ENCODE measurements at places on chromosomes 6 and 20. TPM values are rescaled to one million over a fixed set of nuclear protein-coding genes. Genes with fewer than 3 reads are reported as not detected.

DNA sequence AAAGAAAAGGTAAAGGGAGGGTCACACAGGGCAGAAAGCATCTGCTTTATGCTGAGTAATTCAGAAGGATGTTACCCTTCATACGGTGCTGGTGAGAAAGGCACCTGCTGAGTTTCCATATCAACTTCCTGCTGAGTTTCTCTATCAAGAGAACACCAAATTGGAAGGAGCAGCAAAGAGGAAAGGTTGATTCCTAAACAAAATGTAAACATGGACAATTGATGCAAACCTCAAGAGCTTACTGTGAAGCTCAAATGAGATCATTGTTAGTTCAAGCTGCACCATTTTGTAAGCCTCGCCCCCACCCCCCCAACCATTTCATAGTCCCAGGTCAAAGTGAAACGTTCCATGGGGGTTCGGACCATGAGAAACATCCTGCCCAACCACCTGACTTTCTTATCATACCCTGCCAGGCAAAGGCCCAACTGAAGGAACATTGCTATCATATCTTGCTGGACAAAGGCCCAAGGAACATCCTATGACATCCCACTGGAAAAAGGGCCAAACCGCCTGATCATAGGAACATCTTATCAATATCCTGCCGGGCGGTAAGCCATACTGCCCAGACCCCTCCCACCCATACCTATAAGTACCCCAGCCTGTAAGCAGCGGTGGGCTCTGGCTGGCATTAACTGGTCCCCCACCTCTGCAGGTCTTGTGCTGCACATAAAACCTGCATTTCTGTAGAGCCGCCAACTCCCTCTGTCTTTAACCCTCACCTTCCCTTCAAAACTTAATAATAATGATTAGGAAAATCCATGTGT, 171.6 kb downstream of the UBE3D start:
- no peaks in the 10 kb centered on the region for H3K27me3 ChIP-seq
- H3K27ac ChIP-seq, result no peak overlapping the region
- H3K36me3 ChIP-seq, result no peaks in the 10 kb centered on the region
- no peaks in the 10 kb centered on the region for H3K4me1 ChIP-seq

DNA sequence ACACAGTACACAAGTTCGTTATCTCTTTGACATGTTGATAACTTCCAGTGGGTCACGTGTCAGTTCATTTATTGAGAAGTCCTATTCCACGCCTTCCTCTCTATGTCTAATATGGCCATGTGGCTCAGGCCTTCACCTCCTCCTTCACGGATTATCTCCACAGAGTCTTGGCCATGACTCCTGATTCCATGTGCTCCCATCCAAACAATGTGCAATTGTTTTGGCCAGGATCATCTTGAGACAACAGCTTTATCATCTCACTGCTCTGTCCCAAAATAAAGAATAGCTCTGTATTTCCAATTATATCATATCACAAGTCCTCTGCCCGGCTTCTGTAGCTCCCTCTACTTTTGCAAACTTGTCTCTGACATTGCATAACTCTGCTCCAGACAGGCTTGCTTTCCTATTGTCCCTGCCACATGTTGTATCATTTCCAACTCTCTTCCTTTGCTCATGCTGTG, 11.1 kb upstream of the TXNDC5 start:
- no peaks in the 10 kb centered on the region for H3K27me3 ChIP-seq
- no peak overlapping the region for H3K27ac ChIP-seq
- no peaks in the 10 kb centered on the region for H3K4me1 ChIP-seq

DNA sequence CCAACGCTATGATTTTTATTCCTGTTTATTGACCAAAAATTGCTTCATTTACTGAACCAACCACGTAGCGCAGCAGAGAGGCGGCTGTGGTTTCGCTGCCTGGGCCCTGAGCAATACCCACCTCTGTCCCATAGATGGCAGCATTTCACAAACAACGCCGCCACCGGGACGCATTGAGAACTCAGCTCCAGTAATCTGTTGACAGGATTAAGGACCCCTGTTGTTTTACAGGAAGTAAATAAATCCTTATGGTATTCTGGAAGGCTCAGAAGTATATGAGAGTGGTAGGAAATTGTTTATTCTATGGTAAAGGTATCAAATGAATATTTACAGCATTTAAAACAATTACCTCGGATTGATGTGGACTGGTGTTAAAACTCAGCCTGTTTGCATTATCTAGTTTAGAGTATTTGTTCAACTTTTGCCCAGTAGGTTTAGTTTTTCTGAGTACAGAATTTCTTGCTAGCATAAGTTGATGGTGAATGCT, 547.9 kb upstream of the SLC35B3 start:
- H3K27ac ChIP-seq, result no peak overlapping the region
- H3K36me3 ChIP-seq, result no peaks in the 10 kb centered on the region
- no peak overlapping the region for H3K4me3 ChIP-seq
- no peaks in the 10 kb centered on the region for H3K27me3 ChIP-seq
- DNase-seq, result peak; percentile 41

- no peaks in the 10 kb centered on the region for H3K27me3 ChIP-seq
- H3K36me3 ChIP-seq, result peaks cover 40% of the 10 kb centered on the region
- H3K4me1 ChIP-seq, result peaks cover 22% of the 10 kb centered on the region
- H3K4me3 ChIP-seq, result peak overlapping the region; percentile 79
These were observed 1.6 kb downstream of the SLC44A4 start for GRCh38 chr6:31877125-31877650.

DNA sequence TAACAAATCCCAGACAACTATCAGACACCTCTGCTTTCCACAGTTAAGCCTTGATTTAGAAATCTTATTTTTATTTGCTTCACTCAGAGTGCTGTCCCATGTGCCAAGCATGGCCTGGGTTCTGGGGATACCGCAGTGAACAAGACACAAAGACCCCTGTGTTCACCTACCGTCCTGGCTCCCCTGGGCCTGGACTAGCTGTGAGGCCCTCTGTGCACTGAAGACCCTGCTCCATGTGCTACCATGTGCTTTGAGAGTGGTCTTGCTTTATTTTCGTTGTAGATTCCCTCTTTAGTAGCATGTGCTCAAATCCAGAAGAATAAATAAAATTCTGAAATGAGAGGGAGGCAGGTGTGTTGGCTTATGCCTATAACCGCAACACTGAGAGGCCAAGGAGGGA, 22.5 kb downstream of the SUMO4 start:
- DNase-seq, result no peak
- H3K36me3 ChIP-seq, result no peaks in the 10 kb centered on the region
- H3K4me1 ChIP-seq, result no peaks in the 10 kb centered on the region
- H3K27me3 ChIP-seq, result no peaks in the 10 kb centered on the region
- no peak overlapping the region for H3K27ac ChIP-seq

DNA sequence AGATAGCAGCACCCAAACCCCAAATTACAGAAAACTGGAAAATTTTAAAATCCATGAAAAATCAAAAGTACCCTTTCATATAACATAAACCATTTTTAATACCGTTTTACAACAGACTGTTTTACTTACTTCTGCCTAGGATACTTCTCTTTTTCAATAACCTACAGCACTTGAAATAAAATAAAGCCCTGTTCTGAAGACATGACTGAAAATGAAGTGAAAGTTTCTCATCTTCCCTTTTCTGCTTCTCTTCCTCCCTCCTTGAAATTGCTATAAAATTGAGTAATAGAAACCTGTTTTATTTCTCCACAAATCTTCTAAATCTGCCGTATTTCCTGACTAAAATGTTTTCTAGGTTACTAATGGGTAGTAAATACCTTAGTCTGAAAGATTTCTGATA, 20.3 kb downstream of the MMS22L start:
- H3K4me1 ChIP-seq, result no peaks in the 10 kb centered on the region
- H3K36me3 ChIP-seq, result peaks cover 21% of the 10 kb centered on the region
- H3K4me3 ChIP-seq, result no peak overlapping the region
- no peaks in the 10 kb centered on the region for H3K27me3 ChIP-seq

- no peaks in the 10 kb centered on the region for H3K27me3 ChIP-seq
- H3K4me1 ChIP-seq, result no peaks in the 10 kb centered on the region
- DNase-seq, result no peak
- H3K4me3 ChIP-seq, result no peak overlapping the region
These were observed 164.4 kb upstream of the PRDM1 start for GRCh38 chr6:105921781-105922180.

DNA sequence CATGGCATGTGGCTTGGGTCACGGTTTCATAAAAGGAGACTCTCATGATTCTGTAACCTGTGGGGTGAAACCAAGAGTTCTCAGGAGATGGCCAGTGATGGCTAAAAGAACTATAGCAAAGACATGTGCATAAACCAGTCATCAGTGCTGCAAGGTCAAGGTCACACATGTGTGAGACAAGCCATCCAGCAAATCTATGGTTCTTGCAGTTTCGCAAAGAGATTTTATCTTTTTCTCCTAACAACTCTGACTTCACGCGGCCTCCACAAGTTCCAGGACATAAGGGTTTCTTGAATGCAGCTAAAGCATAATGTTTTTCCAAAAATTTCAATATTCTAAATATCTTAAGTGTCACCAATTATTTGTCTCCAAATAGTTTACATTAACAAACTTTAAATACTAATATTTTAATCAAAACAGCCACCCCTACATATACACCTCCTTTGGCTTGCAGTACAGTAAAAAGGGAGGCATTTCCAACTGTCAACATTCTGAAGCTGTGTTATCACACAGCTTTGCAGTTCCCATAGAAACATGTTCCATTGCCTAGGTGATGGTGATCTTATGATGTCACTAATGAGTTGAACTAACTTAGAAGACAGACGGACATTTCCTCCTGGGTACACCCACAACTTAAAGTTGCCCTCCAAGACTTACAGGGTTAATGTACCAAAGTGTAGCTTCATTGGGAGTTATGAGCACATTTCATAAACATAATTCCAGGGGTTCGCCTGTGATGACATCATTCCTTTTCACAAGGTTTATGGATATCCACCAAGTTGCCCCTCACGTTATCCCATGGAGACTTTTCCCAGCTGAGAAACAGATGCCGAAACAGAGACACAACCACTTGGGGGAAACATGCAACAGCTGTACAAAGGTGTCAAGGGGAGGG, 250.9 kb upstream of the PDE10A start:
- H3K36me3 ChIP-seq, result no peaks in the 10 kb centered on the region
- peaks cover 2% of the 10 kb centered on the region for H3K27me3 ChIP-seq
- H3K4me3 ChIP-seq, result no peak overlapping the region
- no peaks in the 10 kb centered on the region for H3K4me1 ChIP-seq
- no peak for DNase-seq
- H3K27ac ChIP-seq, result no peak overlapping the region

- H3K4me3 ChIP-seq, result no peak overlapping the region
- H3K36me3 ChIP-seq, result no peaks in the 10 kb centered on the region
- DNase-seq, result no peak
These were observed 401.0 kb downstream of the CDC5L start for GRCh38 chr6:44788387-44788981.

GRCh38 chr20:4242376-4242775, 227.0 kb upstream of the RNF24 start:
- no peaks in the 10 kb centered on the region for H3K36me3 ChIP-seq
- H3K27ac ChIP-seq, result no peak overlapping the region
- peaks cover 19% of the 10 kb centered on the region for H3K4me1 ChIP-seq
- no peak for DNase-seq
- peaks cover 25% of the 10 kb centered on the region for H3K27me3 ChIP-seq
- no peak overlapping the region for H3K4me3 ChIP-seq

The BACH2 gene
- polyA plus RNA-seq, result 2.8 TPM

GRCh38 chr20:13800728-13801134, 15.9 kb downstream of the NDUFAF5 start:
- H3K4me3 ChIP-seq, result no peak overlapping the region
- H3K4me1 ChIP-seq, result no peaks in the 10 kb centered on the region
- H3K36me3 ChIP-seq, result peaks cover 65% of the 10 kb centered on the region
- DNase-seq, result peak; percentile 9

The ADGB gene
- polyA plus RNA-seq, result 0.06 TPM

DNA sequence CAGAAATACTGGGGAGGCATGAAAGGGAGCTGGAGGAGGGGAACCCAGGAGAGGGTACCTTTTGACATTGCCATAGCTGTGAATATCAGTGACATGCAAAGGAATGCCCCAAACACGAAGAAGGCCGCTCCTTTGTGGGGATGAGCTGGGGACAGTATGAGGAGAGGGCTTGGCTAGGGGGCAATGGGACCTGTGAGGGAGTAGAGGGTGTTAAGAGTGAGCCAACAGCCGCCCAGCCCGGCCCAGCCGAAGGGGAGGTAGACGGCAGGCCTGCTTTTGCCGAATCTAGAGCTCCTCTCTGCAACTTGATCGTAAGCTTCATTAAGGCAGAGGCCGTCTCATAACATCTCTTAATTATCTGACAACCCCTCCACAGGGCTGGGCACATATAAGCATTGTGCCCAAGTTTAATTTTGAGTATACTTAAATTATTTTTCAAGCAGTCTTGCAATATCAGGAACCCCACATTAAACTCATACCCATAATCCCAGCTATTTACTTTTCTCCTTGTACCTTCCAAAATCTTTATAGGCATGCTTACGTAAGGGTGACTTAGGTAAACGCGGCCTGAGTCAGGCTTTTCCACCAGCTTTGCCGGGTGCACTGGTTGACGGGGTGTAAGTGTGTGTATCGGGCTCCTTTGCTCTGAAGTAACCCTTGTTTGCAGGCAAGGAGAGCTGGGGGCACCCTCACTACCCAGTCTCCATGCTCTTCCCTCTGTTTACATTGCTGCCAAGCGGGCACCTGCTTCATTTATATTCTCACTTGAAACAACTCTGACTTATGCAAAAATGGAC, 24.9 kb upstream of the VEGFA start:
- no peaks in the 10 kb centered on the region for H3K27me3 ChIP-seq
- H3K27ac ChIP-seq, result no peak overlapping the region
- H3K36me3 ChIP-seq, result no peaks in the 10 kb centered on the region
- H3K4me3 ChIP-seq, result no peak overlapping the region
- no peak for DNase-seq
- H3K4me1 ChIP-seq, result no peaks in the 10 kb centered on the region

DNA sequence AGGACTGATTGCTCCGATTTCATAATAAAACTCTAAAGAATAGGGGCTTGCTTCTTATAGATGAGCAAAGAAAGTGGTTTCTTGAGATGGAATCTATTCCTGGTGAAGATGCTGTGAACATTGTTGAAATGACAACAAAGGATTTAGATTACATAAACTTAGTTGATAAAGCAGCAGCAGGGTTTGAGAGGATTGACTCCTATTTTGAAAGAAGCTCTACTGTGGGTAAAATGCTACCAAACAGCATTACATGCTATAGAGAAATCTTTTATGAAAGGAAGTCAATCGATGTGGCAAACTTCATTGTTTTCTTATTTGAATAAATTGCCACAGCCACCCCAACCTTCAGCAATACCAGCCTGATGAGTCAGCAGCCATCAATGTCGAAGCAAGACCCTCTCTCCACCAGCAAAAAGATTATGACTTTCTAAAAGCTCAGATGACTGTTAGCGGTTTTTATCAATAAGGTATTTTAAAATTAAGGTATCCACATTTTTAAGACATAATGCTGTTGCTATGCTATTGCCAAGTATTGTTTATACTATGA, 12.7 kb upstream of the MTRF1L start:
- no peak overlapping the region for H3K4me3 ChIP-seq
- DNase-seq, result no peak
- H3K36me3 ChIP-seq, result no peaks in the 10 kb centered on the region
- H3K4me1 ChIP-seq, result no peaks in the 10 kb centered on the region
- no peaks in the 10 kb centered on the region for H3K27me3 ChIP-seq

- peaks cover 21% of the 10 kb centered on the region for H3K4me1 ChIP-seq
- H3K36me3 ChIP-seq, result no peaks in the 10 kb centered on the region
- H3K4me3 ChIP-seq, result no peak overlapping the region
- no peak for DNase-seq
- no peak overlapping the region for H3K27ac ChIP-seq
- H3K27me3 ChIP-seq, result no peaks in the 10 kb centered on the region
These were observed 39.6 kb upstream of the MLN start for GRCh38 chr6:33843131-33844121.

- peaks cover 18% of the 10 kb centered on the region for H3K36me3 ChIP-seq
- peaks cover 13% of the 10 kb centered on the region for H3K4me1 ChIP-seq
- DNase-seq, result peak; percentile 44
- peak overlapping the region; percentile 88 for H3K4me3 ChIP-seq
- H3K27ac ChIP-seq, result peak overlapping the region; percentile 99
These were observed 471 bp downstream of the EZR start for GRCh38 chr6:158818581-158819212.

The L3MBTL1 gene
- 18.8 TPM for polyA plus RNA-seq

Measured in large intestine (tissue), 12 donors.